Pons (tissue), 1 donor: ENCODE measurements at places on chromosomes 7 and 10.

DNA sequence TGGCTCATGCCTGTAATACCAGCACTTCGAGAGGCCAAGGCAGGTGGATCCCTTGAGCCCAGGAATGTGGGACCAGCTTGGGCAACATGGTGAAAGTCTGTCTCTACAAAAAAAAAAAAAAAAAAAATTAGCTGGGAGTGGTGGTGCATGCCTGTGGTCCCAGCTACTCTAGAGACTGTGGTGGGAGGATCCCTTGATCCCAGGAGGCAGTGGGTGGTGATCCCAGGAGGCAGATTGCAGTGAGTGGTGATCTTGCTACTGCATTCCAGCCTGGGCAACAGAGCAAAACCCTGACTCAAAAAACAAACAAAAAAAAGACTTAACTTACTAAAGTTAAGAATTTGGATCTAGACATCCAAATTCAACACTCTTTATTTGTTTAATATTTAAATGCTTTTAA lies 10.2 kb upstream of the ADO start:
- DNase-seq = no peak

DNA sequence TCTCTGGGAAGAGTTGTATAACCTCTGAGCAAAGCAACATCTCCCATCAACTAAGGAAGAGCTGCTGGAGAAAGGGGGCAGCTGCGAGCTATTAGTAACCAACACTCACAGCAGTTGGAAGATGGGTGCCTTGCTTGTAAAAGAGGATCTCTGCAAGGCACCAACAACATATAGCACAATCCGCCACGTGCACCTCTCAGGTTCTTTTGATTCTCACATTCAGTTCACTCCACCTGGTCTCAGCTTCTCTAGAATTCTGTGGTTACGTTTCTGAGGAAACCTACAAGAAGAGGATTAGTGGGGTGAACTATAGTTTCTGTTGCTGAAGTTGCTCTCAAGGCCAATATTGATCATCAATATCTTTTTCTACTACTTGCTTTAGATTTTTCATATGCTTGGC lies 117.1 kb downstream of the RPS24 start:
- no peak for DNase-seq

- DNase-seq = peak; percentile 75
Observed at GRCh38 chr10:3783682-3784432, 1.2 kb downstream of the KLF6 start.

GRCh38 chr7:20744954-20745446 lies 41.7 kb downstream of the SP8 start:
- DNase-seq = no peak

DNA sequence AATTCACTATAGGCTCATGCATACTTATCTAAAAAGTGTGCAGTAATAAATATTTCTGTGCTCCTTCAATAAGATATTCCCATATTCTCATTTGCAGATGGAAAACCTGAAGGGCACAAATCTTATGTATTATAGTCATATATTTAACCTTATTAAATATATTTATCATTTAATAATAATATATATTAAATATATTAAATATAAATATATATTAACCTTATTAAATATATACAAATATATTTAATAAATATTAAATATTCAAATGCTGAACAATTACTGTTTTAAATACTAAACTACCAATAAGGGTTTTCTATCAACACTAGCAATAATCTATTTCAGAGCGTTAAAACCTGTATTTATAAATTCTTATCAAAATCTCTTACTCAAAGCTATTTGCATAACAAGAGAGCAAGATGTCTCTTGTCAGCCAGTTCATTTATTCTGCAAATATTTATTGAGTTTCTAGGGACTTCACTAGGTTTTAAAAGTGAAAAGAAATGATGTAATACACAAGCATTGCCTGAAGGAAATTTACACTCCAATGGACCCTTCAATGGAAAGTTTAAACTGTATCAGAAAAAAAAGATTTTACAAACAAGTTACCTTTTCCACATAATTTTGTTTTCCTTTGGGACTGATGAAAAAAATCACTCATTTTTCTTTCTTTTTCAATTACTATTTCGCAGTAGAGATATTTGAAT lies 159.2 kb downstream of the AGMO start:
- DNase-seq = no peak

DNA sequence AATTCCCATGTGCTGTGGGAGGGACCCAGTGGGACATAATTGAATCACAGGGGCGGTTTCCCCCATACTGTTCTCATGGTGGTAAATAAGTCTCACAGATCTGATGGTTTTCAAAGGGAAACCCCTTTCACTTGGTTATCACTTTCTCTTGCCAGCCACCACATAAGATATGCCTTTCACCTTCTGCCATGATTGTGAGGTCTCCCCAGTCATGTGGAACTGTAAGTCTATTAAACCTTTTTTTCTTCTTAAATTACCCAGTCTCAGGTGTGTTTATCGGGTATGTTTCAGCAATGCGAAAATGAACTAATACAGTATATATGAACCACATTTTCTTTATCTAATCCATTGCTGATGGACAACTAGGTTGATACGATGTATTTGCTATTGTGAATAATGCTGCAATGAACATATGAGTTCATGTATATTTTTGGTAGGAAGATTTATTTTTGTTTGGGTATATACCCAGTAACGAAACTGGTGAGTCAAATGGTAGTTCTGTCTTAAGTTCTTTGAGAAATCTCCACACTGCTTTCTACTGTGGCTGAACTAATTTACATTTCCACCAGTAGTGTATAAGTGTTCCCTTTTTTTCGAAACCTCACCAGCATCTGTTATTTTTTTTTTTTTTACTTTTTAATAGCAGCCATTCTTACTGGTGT lies 70.0 kb upstream of the HGF start:
- DNase-seq = no peak

DNA sequence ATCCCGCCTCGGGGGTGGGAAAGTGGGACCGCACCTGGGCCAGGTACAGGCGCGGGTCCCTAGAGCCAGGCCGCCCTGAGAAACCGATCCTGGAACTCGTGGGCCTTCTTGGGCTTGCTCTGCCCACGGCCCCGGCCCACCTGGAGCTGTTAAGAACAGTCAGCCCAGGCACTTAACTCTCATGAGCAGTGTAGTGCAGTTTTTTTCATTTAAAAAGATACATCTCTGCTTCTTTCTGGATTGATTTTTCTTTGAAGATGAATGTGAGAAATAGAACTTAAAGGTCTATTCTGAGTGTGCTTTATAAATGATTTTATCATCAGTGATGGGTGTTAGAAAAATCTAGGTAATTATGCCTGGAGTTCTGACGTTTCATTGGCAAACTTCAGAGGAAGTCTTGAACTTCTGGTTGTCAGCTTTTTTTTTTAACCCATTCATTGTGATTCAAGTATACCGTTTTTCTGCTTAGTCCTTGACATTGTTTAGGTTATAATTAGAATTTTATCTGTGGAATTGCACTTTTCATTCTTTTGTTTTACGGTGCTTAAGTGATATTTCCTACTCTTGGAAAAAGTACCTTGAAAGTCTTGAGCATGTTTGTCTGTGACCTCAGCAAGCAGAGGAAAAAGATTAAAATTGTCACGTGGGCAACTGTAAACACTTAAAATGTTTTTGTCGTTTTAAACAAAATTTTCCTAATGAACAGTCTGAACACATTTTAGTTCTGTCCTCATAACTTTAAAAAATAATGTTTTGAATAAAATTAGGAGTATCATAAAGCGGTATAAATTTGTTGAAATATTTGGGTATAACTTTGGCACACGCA lies 906 bp downstream of the CDK1 start:
- DNase-seq = no peak
